CD8-positive, alpha-beta memory T cell (primary cell): ENCODE measurements at places on chromosomes 5 and 9.

DNA sequence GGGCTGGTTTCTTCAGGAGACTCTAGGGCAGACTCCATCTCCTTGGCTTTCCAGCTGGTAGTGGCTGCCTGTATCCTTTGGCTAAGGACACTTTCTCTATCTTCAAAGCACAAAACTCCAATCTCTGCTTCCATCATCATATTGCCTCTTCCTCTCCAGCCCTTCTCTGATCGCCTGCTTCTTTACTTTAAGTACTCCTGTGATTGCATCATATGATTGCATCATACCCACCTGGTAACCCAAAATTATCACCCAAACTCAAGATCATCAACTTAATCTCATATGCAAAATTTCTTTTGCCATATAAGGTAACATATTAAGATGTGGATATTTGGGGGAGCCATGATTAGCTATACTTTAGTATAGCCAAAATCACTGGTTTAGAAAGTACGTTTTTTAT, 1092.6 kb upstream of the CDH6 start:
- no peaks in the 10 kb centered on the region for H3K36me3 ChIP-seq
- H3K4me3 ChIP-seq = no peak overlapping the region
- no peak overlapping the region for H3K27ac ChIP-seq
- no peak for DNase-seq
- no peaks in the 10 kb centered on the region for H3K27me3 ChIP-seq
- H3K4me1 ChIP-seq = no peaks in the 10 kb centered on the region

- H3K27ac ChIP-seq = no peak overlapping the region
- H3K27me3 ChIP-seq = peaks cover 17% of the 10 kb centered on the region
- peaks cover 7% of the 10 kb centered on the region for H3K4me1 ChIP-seq
Measured at GRCh38 chr9:95049761-95050160, 267.7 kb downstream of the FANCC start.

GRCh38 chr9:123090198-123090896, 56.9 kb downstream of the GPR21 start:
- no peak for DNase-seq
- H3K4me3 ChIP-seq = no peak overlapping the region
- peaks cover 11% of the 10 kb centered on the region for H3K36me3 ChIP-seq
- H3K27ac ChIP-seq = no peak overlapping the region

- H3K36me3 ChIP-seq = no peaks in the 10 kb centered on the region
- no peaks in the 10 kb centered on the region for H3K27me3 ChIP-seq
- no peak overlapping the region for H3K4me3 ChIP-seq
- no peak for DNase-seq
Measured at GRCh38 chr5:128962211-128962610, 3.1 kb upstream of the SLC27A6 start.
